ENCODE measurements at places on chromosomes 11 and 22.

DNA sequence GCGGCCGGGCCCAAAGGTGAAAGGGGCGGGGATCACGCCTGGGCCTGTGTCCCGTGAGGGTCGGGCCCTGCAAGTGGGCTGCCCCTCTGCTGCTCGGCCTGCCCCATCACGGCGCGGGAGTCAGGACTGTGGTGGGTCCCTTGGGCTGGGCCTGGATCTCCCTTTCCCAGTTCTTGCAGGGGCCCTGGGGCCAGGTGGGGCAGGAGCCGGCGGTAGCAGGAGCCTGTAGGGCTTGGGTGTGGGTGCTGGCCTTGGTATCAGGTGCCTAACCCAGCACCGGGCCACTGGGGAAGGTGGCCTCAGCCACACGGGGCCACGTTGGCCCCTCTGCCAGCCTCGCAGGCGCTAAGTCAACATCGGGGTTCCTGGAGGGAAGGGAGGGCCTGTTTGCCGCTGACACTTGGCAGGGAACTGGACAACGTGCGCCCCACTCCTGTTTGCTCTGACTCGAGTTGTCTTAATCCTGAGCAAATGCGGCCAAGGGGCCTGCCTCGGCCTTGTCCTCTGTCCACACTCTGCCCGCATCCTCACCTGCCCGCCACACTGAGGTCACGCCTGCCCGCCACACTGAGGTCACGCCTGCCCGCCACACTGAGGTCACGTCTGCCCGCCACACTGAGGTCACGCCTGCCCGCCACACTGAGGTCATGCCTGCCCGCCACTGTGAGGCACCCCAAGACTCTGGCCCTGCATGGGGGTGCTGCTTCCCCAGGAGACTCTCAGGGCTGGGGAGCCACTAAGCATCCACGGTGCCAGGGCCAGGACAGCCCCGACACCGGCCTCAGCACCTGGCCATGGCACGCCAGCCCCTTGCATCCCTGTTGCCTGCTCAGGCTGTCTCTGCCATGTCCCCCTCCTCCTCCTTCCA, 14.2 kb upstream of the MUC5B start:
- DNase-seq: no peak

- no peak for DNase-seq
These were observed 49.1 kb upstream of the VPREB1 start for GRCh38 chr22:22195265-22196017.

- no peak for DNase-seq
These were observed 120.7 kb downstream of the PLEKHA7 start for GRCh38 chr11:16893456-16894066.

DNA sequence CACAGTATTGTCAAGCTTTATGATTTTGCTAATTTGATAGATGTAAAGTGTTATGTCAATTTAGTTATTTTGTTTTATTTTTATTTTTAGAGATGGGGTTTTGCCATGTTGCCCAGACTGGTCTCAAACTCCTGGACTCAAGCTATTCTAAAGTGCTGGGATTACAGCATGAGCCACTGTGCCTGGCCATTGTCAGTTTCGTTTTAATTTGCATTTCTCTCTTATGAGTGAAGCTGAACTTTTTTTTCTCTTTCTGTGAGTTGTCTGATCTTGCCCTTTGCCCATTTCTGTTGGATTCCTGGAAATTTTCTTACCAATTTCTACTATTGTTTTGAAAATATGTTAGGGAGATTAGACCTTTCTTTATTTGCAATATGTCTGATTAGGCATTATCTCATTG, 15.5 kb downstream of the NEU3 start:
- no peak for DNase-seq

DNA sequence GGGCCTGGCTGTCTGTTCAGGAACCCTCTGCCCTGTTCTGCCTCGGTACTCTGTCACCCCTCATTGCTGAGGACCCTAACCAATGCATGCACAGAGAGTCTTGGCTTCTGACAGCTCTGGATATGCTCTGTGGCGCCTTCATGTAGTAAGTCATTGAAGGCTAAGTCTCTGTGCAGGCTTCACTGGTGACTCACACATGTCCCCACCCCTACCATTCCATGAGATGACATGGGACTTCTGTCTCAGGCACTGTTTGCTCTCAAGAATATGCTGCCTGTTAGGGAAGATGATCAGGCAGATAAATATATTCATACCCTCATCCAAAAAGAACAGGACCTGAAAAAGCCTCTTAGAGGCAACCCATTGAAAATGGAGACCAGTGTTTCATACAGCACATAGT, 43.6 kb upstream of the HORMAD2 start:
- no peak for DNase-seq

DNA sequence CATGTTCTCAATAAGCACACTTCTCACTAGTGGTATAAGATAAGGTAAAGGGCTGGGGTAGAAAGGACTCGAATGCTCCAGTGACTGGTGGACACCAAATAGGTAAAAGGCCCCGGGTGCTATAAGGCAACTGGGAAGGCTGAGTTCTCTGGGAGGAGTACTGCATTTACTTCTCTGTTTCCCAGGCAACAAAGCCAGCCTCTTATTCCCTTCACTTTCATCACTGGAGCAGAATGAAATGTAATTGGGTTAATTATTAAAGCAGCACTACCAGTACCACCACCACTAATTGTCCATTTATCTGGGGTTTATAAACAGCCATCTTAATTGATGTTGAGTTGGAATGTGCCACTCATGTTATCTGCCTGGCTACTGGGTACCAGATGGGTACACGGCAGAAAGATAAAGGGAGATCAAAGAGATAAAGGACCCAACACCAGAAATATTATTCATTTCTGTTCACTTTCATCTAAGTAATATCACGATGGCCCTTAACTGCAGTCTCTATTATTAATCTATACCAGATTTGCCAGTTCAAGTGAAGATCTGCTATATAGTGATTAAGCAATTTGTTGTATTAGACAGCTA, 94.4 kb upstream of the CHRM4 start:
- no peak for DNase-seq

DNA sequence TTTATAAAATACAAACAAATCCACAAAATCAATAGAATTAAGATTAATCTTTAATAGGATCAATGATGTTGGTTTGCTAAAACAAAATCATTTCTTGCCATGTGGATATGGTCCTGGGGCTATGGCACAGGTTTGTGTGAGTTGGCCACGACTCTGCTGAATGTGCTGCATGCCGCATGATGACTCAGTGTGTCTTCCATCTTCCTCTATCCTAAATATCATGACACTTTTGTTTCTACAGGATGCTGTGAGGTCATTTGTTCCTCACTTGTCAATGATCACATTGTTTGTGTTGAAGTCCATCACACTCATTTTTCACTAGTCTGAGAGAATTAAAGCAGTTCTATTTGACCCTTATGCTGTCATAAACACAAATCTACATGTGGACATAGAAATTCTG, 167.2 kb upstream of the ZBED5 start:
- peak; percentile 87 for DNase-seq

DNA sequence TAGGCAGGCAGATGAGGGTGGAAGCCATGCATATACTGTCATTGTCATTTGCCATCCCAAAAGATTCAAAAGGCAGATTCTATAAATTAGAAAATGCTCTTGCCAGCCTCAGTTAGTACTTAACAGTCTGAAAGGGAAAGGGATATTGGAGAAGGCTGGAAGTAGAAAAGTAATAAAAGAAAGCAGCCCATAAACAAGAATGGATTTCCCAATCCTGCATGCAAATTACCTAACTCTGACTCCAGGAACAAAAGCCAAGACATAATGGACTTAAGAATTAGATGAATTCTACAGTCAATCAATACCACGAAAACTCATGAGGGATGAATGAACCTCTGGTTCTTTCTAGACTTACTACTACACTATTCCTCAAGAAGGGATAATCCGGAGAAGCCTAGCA, 5.9 kb downstream of the PAK1 start:
- no peak for DNase-seq

DNA sequence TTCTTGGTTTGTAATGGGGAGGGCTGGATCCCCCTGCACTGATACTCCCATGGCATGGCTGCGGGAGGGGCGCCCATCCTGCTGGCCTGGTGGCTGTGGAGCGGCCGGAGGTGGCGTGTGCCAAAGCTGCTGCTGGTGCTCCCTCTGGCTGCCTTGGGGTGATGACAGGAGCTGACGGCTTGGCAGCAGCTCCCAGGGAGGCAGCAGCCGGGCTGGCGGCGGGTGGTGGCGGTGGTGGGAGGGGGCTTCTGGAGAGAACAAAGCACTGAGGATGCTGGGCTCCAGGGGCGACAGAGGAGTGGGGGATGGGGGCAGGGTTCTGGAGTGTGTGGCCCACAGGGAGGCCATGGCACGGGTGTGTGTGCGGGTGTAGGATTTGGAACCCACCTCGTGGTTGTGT, 11.4 kb upstream of the MPPED1 start:
- DNase-seq: no peak

DNA sequence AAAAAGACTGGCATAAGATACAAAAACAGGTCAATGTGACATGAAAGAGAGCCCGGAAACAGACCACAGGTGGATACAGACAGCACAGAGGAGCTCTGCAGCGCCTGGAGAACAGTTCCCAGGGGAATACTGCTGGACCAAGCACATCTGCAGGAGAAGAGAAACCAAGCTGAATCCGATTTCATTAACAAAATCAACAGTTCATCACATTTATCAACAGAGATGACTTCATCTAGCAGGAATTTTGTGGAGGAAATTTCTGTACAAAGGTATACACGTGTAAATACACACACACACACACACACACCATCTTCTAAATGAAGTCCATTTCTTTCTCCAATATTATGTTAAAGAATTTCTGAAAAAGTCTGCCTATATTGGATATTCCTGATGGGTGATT, 17.1 kb downstream of the YPEL1 start:
- no peak for DNase-seq

DNA sequence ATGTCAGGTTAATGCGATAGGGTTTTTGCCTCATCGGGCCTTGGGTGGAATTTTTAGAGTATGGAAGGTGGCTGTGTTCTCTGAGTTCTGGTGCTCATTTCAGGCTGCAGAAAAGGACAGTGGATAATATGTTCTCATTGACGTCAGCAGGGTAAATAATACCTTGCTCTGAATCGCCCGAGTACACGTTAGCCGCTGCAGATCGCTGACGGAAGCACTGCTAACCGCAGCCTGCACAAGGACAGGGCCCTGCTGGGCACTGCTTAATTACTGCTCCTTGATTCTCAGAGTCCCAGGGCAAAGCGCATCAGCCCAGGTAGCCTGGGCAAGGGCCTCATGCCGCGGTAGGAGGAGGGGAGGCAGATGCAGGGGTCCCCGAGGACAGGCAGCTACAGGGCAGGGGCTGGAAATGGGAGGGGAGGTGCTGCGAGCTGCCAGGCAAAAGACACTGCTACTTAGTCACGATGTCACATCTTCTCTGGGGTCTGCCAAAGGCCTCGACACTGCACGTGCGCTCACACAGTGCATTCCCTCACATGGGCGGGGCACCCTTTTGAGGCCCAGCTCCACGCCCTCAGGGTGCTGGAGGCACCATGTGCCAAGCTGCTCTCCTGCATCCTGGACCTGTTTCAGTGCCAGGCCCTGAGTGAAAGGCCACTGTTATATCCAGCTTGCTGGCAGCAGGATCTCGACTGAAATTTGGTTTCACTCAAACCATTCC, 35.2 kb downstream of the PPP2R1B start:
- peak; percentile 28 for DNase-seq

GRCh38 chr11:88012456-88012855, 162.8 kb downstream of the RAB38 start:
- no peak for DNase-seq

- DNase-seq: peak; percentile 50
These were observed 34.4 kb upstream of the RCN1 start for GRCh38 chr11:32056438-32056837.

GRCh38 chr11:76288166-76288980, 82.1 kb upstream of the WNT11 start:
- no peak for DNase-seq

GRCh38 chr11:118002541-118003423, 16.6 kb downstream of the IL10RA start:
- no peak for DNase-seq

DNA sequence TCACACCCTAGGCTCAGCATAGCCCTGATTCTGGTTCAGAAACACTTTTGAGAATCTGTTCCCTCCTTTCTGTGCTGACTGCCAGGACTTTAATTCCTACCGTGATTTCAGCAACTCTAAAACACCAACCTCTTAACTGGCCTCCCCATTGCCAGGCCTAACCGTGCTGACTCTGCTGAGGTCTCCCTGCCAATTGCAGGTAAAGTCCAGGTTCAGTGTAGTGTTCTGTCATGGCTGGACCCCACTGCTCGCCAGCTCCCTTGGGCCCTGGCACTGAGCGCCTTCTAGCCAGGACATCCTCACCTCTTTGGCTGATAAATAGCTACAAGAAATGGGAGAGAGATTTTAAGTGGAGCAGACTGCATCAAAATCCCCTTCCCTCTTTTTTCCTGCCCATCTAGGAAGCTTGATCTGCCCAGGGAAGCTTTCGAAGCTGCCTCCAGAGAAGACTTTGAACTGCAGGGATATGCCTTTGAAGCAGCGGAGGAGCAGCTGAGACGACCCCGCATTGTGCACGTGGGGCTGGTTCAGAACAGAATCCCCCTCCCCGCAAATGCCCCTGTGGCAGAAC, 4.7 kb downstream of the UPB1 start:
- no peak for DNase-seq

GRCh38 chr11:59710136-59710847, 3.4 kb downstream of the OR10V1 start:
- DNase-seq: no peak

GRCh38 chr22:30221121-30221992, 25.2 kb downstream of the LIF start:
- DNase-seq: no peak

GRCh38 chr11:16791191-16791961, 52.9 kb downstream of the C11orf58 start:
- DNase-seq: peak; percentile 85

DNA sequence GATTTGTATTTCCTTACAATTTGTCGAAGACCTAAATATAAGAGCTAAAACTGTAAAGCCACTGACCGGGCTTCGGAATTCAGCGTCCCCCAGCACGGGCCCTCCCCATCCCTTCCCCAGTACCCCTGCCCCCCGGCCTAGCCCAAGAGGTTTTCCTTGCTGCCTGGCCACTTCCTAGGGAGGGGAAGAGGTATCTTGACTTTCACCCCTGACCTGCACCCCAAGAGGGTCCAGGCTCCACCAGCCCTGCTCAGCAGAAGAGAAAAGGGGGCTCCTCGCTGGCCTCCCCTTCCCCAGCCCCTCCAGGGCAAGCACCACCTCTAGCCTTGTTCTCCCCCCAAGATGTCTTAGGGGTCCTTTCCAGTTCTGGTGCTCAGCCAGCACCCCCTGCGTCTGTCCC, 26.1 kb upstream of the CARS1 start:
- no peak for DNase-seq

GRCh38 chr11:11237070-11237832, 115.8 kb downstream of the CSNK2A3 start:
- no peak for DNase-seq

DNA sequence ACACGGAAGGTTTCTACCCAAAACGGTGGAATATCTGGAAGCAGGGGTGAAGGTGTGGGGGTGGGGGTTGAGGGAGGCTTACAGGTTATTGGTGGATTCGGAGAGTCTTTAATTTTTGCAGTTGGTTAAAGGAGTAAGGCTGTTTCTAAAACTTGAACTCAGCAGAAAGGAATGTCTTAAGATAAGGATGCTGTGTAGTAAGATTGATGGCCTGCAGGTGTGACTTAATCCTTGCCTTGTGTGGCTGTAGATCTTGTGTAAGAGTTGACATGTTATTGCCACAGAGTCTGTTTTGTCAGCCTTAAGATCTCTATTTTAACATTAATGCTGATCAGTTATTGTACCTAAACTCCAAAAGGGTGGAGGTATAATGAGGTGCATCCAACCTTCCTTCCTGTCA, 16.4 kb upstream of the OR6M1 start:
- DNase-seq: no peak

All from foreskin melanocyte (primary cell).